NCI-H2029 treated with DMSO at 0.1 percent for 48 hours (cell line): ENCODE measurements at places on chromosomes 12 and 14.

GRCh38 chr12:85509857-85510256 is 229.8 kb downstream of the ALX1 start:
- no peak for DNase-seq

DNA sequence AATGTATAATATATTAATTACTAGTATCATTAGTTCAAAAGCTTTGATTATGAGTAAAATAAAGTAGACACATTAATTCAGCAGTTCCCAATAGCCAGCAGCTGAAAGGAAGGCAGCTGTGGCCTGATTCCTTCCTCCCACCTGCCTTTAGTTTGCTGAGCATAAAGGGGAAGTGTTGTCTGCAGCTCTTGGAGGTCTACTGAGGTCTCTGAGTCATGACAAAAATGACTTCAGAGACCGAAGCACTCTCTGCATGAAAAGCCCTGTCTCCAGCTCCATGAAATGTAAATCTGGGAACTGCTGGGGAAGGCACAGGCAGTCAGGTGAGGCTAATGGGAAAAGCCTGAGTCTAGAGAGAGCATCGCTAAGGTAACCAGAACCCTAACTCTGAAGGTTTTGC is 165.4 kb downstream of the NRXN3 start:
- DNase-seq, result no peak

DNA sequence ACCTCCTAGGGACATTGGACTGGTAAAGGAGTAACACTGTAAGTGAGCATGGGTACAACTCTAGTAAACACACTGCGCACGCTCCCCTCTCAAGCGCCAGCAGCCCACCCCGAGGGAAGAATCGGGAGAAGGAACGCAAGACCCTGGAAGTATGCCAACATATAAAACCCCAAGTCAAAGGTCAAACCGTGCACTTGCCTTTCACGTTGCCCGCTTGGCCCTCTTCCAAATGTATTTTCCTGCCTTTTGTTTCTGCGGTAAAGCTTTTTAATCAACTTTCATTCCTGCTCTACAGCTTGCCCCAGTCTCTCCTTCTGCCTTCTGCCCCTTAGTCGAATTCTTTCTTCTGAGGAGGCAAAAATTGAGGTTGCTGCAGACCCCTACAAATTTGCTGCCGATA is 17.6 kb upstream of the CHST11 start:
- no peak for DNase-seq

DNA sequence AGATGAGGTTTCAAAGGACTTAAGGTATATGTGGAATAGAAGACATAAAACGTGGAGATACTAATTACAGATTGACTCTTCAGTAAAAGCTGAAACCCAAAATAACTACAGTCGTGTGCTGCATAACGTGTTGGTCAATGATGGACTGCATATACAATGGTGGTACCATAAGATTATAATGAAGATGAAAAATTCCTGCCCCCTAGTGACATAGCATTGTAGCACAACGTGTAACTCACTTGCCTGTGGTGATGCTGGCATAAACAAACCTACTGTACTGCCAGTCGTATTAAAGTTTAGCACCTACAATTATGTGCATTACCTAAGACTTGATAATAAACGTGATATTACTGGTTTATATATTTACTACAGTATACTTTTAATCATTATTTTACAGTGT is 150.3 kb downstream of the LRRK2 start:
- DNase-seq, result no peak

DNA sequence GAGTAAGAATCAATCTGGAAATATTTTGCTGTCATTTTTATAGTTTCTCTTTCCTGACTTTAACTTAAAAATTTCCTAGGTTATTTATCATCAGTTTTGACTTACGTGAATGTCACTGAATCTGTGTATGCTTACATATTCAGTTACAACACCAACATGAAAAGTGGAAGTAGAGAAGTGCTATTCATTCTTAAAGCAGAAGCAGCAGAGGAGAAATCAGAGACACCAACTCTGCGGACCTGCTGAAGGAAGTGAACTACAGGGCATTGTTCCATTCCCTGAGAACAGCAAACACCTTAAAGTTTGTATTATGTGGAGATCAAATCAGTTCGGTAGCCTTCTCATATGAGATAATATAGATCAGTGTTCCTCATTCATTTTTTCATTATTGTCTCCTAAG is 34.1 kb downstream of the RAD51B start:
- DNase-seq, result no peak

- no peak for DNase-seq
Measured at GRCh38 chr14:68506021-68506644, 286.7 kb downstream of the ZFP36L1 start.

DNA sequence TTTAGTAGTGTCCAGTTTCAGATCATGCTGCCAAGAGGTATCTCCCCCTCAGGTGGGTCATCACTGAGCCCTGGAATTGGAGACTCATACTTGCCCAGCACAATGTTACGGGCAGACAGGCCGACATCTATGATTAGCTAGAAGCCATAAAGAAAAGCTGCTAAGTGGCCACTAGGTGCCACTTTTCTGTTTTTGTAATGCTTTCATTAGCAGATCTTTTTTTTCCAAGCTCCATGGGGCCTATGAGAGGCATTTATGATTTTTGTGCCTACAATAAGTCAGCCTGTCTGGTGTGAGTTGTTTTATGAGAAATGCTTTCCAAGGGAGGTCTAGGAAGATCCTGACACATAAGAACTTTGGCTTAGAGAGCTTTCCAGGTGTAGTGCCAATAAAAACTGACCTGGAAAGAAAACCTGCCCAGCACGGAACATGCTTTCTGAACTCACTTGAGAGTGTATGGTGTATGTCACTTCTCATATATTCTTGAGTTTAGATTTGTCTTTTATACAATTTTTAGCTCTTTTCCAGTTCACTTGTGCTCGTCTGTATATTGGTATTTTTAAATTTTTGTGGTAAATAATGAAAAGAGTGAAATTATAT is 21.8 kb upstream of the SMCO2 start:
- no peak for DNase-seq

DNA sequence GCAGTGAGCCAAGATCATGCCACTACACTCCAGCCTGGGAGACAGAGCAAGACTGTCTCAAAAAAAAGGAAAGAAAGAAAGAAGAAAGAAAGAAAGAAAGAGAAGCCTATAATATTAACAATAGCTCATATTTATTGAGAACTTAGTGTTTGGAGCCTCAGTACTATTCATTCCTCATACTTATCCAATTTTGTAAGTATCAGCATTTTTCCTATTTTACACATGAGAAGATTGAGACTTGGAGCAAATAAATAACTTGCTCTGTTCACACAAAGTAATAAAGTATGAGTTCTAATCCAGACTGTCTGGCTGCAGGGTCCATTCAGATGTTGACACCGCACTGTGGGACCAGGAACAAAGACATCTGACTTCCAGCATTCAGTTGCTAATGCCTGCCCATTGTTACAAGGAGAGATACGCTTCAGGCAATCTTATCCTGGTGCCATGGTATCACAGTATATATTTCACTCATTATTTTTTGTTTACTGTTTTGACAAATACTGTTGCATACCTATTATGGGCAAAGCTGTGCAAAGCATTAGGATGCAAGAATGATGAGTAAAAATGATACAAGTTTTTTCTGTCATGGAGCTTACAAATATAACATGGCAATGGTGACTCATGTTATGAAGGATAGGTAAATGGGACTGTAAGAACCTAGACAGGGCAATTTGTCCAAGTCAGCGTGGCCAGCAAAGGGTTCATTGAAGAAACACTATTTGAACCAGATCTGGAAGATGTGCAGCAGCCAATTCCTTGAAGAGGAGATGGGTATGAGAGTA is 21.4 kb upstream of the TMTC2 start:
- no peak for DNase-seq

- no peak for DNase-seq
Measured at GRCh38 chr12:117427211-117427610, 65.8 kb upstream of the NOS1 start.

GRCh38 chr14:55451398-55451797 is 11.0 kb upstream of the TBPL2 start:
- DNase-seq, result no peak

DNA sequence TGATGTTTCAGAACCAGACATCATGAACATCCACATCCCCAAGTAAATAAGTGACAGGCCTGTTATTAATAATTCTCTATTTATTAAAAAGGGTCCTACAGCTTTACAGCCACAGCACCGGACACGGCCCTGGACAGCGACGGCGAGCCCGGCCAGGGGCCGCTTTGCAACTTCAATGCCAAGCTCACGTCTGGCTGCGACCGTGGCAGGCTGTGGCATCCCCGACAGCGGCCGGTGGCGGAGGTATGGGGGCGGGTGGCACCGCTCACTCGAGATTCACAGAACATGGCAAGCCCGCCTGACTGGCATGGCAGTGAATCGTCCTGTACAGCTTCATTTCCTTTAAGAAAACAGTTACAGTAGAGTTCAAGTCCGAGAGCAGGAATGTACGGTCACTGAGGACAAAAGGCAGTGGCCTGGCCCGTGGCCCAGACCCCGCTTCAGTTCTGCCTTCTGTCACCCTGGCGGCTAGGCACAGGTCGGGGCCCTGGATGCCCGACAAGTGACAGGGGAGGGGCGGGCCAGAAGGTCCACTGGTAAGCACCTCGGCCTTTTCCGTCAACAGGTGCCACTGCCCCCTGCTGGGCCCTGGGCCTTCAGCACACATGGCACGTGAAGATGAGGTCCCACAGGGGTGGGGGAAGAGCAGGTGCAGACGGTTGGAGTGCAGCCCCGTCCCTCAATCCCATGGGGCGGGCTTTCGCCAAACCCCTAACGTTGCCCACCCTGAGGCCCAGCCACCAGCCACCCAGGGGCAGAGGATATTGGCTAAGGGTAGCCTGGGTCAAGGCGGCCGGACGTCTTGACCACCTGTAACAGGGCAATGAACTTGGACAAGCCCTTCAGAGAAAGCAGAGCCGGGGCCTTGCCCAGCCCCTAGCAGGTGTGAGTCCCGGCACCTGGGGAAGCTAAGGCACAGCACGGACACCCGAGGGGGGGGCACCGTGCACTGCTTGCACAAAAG is 30.3 kb downstream of the HIP1R start:
- no peak for DNase-seq

- DNase-seq, result no peak
Measured at GRCh38 chr12:47721431-47721973, 3.8 kb downstream of the ENDOU start.

GRCh38 chr14:71931492-71932228 is 569 bp upstream of the RGS6 start:
- no peak for DNase-seq

DNA sequence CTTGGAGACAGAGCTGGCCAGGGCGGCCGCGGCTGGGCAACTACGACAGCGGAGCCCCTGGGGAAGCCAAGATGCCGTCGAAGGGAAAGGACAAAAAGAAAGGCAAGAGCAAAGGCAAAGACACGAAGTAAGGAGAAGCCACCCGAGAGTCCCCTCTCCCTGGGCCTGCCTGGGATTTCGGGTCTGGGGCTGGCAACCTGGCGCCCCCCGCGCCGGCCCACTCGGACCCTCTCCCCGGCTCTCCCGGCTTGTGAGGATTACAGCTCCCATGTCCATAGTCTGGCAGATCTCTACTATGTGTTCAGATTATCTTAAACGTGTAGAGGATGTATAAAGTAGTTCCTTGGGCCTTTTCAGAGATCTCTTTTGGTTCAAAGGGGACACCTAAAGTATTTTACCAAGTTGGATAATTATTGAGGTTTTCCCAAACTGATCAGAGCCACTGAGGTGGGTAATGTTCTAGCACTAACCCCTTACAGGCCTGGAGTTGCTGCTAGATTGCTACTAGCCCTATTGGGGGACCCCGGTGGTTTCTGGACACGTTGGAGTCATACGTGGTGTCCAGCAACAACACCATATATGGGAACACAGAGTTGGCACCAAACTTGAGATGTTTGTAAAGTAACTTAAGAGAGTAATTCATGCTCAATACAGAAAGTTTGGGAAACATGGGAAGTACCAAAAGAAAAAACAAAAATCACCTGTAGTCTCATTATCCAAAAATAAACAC is 424 bp downstream of the BBOF1 start:
- no peak for DNase-seq

DNA sequence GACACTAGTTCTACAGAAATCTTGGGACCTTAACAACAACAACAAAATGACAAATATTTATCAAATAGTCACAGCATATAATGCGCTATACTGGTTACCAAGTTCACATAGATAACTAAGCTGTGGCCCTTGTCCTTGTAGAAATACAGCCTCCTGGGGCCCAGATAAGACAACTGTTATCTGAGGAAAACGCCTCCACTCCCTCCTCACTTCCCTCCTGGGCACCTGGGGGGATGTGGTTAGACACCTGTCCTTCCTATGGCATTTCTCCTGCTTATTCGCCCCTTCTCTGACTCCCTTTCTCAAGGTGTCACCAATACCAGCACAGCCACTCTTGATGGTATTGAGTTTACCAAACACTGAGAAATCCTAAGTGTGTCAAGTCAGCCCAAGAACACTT is 419.4 kb downstream of the RAD51B start:
- DNase-seq, result no peak

DNA sequence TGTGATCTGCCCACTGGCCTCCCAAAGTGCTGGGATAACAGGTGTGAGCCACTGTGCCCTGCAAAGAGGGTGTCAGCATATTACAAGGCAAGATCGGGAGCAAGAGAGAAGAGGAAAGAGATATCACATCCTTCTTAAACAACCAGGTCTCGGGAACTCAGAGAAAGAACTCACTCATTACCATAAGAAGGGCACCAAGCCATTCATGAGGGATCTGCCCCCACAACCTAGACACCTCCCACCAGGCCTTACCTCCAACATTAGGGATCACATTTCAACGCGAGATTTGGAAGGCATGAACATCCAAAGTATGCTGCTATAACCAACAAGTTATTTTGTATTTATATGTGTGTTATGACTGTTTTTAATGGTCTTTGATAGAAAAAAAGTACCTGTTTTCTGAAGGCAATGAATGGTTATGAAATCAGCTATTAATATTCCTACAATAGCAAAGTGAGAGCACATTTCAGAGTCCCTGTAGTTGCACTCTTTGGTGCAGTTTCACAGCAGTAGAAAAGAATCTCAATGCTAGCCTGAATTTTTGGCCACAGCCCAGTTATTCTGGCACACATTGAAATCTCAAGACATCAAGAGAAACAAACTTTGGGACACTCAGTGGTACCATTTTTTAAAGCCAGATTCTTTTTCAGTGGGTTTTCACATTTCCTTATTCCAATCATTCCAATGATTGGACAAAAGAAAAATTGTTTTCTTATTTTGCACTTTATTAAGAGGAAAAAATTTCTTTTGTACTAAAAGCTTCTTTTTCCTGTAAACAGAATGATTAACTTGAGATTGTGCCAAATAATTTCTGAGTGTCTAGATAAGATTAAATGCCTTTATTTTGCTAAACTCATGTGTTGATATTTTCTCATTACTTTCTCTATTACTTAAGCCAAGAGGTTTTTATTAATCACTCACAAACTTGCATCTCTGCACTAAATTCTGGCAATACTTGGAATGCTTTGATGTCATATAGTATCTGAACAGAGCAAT is 582.6 kb upstream of the ATP2B1 start:
- DNase-seq, result no peak
